T-helper 17 cell (primary cell): ENCODE measurements at places on chromosomes 7 and 10.

GRCh38 chr7:112462236-112462635 is 12.0 kb downstream of the IFRD1 start:
- no peak for DNase-seq

- no peak for DNase-seq
Observed at GRCh38 chr7:106367018-106367420, 82.2 kb upstream of the NAMPT start.

DNA sequence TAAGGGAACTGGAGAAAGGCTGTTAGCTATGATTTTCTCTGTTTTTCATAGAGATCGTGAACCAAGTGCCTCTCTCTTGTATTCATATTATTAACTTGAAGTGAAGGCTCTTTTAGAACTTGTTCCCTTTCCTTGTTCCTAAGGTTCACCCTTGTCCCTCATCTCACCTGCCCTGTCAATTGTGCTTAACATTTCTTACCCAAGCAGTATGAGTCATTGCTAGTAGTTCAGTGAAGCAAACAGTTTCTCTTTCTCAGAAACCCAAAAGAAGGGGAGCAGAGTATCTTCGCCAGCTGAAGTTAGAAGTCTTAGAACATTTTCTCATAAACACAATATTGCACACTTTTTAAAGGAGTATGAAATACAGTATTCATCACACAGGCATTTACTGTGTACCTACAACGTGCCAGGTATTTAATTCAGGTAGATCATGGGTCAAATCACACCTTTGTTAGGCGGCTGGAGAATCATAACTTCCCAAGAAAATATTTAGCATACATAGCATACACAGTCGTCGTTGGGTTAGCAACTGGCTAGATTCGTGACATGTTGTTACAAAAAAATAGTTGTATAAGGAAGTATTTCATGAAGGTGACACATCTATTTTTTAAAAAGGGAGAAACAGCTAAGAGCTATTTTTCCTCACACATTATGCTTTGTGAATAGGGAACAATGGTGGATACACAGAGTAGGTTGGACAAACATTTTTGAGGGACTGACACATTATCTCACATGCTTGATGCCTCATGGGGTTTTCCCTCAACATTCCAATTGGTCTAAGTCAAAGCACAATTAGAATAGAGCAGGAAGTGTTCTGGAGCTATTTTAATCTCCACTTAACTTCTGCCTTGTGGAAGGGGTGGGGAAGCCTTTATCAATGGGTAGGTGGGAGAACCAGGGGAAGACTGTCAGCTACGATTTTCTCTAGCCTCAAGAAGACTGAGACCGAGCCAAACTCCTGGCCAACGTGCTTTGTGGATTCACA is 13.2 kb downstream of the HDAC9 start:
- DNase-seq, result no peak

DNA sequence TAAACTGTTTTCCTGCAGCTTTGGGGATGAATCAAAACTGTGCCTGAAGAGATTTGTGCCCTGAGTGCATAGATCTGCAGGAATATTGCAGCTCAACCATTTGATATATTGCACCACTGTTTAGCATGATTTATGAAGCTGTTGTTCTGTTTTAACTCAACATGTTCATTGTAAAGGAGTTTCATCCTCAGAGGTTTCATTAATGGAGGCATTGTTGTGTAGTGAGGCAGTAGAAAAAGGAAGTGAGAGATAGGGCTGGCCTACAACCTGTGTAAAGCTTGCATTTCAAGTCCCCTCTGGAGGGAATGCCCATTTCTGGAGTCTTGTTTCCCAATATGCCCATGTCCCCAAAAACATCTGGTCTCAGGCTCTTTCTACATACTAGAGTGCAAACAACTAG is 67.5 kb downstream of the DNAJC12 start:
- DNase-seq, result no peak

- DNase-seq, result no peak
Observed at GRCh38 chr10:4214908-4215307, 429.9 kb upstream of the KLF6 start.

- DNase-seq, result no peak
Observed at GRCh38 chr10:107540981-107541380, 376.5 kb upstream of the SORCS1 start.

DNA sequence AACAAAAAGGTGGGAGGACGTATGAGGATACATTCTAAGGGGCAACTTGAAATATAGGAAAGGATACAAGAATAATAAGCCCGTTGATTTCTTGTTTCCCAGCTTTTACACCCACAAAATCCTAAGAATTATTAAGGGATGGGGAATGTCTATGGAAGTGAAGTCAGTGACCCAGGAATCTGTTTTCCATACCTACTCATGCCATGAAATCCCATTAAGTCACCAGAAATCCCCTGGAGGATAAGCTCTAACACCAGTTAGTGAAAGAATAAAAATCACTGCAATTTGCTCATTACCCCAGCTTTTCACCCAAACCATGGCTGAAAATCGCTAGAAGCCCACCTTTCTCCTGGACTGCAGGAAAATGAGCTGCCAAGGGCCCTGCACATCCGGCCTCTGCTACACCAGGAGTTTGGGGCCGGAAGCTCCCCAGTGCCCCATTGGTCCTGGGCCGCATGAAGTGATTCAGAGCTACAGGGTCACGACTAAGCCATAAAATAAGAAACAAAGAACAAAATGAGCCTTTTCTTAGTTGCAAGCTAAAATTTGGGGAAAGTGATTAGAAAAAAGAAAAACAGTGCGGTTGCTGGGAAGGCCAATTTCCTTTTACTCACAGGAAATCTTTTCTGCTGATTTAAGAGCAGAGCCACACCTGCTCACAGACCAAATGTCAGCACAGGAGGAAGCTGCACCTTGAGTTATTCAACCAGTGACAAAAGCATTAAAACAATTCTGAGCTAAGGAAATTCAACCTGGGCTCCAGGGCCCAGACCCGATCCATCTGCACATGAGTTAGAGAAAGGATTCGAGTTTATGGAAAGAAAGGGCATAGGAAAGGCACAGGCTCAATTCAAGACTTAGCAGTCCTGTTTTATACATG is 40.3 kb downstream of the HIPK2 start:
- DNase-seq, result no peak

- DNase-seq, result no peak
Observed at GRCh38 chr7:77157446-77157845, 35.0 kb downstream of the CCDC146 start.

GRCh38 chr10:132692311-132692710 is 93.6 kb downstream of the NKX6-2 start:
- DNase-seq, result no peak

GRCh38 chr7:143882020-143882603 is 19.9 kb downstream of the TCAF1 start:
- no peak for DNase-seq

DNA sequence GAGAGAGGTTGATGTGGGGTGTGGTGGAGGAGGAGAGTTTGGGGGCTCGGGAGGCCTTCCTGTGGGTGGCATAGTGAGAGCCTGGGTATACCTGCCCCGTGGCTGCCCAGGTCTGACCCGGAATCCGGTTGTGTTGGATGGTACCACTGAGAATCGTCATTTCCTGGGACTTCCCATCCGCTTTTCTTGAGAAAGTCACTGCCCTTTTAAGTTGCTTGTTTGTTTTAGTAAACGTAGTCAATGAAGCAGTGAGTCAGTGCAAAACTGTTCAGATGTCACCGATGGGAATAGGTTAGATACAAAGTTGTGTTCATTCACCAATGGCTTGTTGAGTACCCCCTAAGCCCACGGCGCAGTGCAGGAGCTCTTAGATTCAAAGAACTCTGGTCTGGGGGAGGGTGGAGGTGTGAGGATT is 285.8 kb downstream of the CAMK1D start:
- peak; percentile 34 for DNase-seq

DNA sequence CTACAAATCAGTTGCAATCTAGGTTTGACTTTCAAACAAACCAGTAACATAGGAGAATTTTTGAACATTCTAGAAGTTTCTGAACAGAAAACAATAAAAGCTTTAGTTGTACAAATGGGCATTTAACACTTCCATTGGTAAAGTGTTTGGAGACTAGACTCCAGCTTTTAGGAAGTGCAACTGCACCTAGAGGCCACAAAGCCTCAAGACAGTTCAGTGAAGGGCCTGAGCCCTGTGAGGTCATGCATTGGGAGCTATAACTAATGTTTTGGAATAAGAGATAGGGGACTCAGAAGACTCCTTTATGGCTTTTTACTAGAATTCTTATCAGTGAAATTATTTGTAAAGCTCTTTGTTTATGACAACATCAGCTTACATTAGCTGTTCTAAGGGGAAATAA is 3.0 kb upstream of the EPHB6 start:
- no peak for DNase-seq

DNA sequence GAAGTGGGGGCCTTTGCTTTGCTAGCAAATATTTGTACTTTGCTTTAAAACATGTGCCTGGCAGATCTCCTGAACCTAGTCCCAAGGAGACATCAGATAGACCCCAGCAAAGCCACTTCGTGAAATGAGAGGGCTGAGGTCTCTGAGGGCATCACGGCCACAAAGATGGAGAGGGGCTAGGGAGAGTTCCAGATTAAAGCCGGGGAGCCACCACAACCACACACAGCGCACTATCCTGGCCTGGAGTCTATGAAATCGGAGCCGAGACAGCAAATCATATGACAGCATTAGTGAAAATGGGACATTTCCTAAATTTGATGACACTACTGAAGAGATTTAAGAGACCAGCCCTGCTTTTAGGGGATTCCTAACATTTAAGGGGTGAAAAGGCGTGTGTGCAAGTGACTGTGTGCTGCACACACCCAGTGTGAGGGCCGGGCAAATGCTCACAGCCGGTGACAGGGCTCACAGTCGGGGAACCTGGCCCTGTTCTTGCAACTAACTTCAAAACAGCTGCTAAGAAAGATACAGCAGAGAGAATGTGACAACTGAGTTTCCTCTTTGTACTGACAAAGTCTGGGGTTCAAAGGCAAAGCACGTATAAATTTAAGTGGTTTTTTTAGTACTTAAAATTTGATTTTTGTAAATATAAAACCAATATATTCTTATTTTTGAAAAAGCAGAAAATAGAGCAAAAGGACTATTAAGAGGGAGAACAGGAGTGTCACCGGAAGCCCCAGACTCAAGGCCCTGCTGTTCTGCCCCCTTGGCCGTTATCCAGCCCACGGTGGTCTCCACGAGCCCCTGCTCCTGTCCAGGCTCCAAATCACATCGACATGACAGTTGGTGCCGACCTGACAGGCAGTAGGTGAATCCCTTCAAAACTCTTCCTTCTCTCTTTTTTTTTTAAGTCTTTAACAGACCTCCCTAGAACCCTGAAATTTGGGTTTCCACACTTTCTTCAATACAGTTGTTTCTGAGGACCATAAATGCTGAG is 49.5 kb downstream of the VIPR2 start:
- no peak for DNase-seq

- DNase-seq, result no peak
Observed at GRCh38 chr7:18363751-18364380, 131.7 kb upstream of the HDAC9 start.

- DNase-seq, result no peak
Observed at GRCh38 chr7:158585721-158586498, 1.7 kb downstream of the PTPRN2 start.

GRCh38 chr10:7659560-7659959 is 7.2 kb downstream of the ITIH5 start:
- DNase-seq, result no peak

GRCh38 chr7:464454-465401 is 54.9 kb downstream of the PDGFA start:
- no peak for DNase-seq

GRCh38 chr10:75682649-75683557 is 251.5 kb downstream of the LRMDA start:
- DNase-seq, result no peak
